ENCODE measurements at places on chromosomes 7 and 10.

GRCh38 chr7:121084256-121084655 is 95.7 kb downstream of the CPED1 start:
- no peak for DNase-seq

DNA sequence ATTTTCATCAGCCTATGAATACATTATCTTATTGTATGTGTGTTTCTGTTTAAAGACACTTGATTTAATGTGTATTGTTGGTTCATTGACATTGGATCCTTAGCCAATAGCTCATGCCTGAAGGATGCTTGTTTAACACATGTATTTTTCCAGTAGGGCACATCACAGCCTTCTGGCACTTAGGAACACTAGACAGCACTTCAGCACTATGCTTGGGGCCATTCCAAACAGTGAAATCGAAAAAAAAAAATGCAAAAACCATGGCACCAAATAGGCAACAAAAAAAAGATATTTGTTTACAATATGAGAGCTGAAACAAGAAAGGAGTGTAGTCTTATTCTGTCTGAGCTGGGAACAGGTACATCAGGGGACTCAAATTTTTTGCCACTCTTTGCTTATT is 262.8 kb downstream of the SLC25A13 start:
- DNase-seq: peak; percentile 88

DNA sequence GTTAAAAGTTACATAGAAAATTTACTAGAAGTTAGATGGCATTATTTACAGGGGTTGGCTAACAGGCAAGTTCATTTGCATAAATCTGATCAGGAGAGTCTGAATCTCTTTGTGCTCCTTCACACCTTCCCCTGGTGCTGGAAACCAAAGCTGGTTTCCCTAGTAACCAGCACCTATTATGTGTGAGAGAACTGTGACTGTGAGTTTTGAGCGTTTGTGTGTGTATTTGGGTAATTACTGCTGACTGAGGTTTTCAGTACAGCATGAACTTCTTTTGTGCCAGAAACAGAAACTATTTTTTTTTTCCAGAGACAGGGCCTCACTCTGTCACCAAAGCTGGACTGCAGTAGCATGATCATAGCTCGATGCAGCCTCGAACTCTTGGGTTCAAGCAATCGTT is 10.3 kb upstream of the IFIT1B start:
- no peak for DNase-seq

- DNase-seq: no peak
These were observed 6.4 kb downstream of the SPOCK2 start for GRCh38 chr10:72081772-72082590.

- no peak for DNase-seq
These were observed 19.8 kb upstream of the NUP205 start for GRCh38 chr7:135537905-135538304.

GRCh38 chr10:113017376-113017775 is 67.3 kb downstream of the TCF7L2 start:
- no peak for DNase-seq

DNA sequence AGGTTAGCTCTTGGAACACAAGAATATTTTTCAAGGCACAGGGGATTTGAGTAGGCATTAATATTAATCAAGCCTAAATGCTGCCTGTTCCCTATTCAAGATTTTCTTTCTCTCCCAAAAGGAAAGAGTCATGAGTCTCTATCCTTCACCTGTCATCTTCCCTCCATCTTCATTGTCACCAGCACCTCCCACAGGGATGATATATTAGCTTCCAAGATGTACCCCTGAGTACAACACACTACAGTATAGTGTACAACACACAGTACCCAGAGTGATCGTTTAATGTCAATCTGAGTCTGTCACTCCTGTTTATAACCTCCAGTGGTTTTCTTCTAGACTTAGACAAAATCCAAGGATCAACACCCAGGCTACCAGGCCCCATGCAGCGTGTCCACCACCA is 50.1 kb downstream of the FAM13C start:
- no peak for DNase-seq

DNA sequence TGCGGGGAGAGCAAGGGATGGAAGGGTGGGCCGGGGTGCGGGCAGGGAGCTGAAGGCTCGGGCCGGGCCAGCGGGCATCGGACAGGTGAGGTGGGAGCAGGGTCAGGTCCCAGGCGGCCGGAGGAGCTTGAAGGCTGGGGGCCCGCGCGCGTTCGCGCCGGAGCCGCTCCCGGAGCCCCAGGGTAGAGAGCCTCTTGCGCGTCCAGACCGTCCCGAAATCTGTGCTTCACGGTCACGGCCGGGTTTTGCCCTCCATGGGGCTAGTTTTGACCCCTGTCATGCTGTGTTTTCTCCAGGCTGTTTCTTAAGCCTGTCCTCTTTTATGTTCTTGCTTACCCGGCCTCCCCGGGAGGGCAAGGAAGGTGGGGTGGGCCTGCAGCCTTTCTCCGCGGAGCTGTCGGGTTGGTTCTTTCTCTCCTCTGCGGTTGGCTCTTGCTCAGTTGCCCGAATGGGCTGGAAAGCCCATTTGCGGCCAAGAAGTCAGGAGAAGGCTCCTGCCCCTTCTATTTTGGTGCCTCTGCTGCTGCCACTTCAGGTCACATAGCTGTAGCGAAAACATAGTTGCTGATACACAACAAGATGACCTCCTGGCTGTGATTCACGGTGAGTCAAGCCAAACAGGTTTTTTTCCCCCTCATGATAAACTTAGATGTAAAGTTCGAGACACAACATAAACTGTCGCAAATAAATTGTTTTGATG is 650 bp downstream of the UBE2D1 start:
- no peak for DNase-seq

GRCh38 chr10:133022776-133023100 is 65.0 kb upstream of the ADGRA1 start:
- no peak for DNase-seq

DNA sequence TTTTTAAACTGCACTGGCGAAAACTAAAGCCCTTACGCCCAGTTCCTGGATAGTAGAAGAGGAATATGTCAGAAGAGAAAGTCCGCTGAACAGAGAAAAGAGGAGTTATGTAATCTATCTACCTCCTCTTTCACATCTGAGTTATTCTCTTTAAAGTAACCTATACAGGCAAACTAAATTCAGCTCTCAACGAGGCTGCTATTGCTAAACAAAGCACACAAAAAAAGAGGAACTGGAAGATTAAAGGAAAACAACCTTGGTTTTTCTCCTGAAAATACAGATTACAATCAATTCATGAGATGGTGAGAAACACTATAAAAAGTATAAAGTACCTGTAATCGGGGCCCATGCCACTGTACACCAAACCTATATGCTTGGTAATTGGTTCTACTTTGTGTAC is 5.8 kb downstream of the PSMA2 start:
- DNase-seq: no peak

DNA sequence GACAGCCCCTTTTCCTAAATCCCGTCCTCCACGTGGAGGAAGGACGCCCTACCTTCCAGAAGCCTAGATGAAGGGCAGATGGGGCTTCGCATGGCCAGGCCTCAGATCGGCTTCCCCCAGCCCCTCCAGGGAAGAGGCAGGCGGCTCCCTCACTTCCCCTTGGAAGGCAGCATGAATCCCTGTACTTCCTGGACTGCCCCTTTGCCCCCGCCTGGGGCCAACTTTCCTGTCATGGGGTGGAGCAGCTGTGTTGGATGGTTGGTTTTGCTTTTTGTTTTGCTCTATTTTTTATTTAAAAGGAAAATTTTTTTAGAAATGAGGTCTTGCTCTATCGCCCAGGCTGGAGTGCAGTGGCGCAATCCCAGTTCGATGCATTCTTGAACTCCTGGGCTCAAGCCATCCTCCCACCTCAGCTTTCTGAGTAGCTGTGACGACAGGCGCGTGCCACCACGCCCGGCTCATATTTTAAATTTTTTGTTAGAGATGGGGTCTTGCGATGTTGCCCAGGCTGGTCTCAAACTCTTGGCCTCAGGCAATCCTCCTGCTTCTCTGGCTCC is 27.2 kb downstream of the GTF2IRD1 start:
- DNase-seq: no peak

- peak; percentile 36 for DNase-seq
These were observed 18.1 kb downstream of the FOXP2 start for GRCh38 chr7:114432703-114433102.

- no peak for DNase-seq
These were observed 312.0 kb downstream of the RNLS start for GRCh38 chr10:88270871-88271713.

DNA sequence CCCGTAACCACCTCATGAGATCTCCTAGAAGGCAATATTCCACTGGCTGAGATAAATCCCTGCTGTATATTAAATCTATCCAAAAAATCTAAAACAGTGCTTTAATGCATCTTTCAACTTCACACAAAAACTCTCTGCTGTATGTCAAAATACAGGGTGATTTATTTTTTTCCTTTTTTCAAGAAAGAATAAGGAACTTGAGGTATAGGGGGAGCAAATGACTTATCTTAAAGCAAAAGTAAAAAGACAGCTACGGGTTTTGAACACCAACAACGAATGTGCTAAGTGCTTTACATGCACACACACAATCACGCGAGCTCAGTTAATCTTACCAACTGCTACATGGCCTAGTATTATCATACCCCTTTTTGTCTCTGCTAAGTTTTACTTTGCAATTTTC is 168.9 kb upstream of the PHF14 start:
- no peak for DNase-seq

DNA sequence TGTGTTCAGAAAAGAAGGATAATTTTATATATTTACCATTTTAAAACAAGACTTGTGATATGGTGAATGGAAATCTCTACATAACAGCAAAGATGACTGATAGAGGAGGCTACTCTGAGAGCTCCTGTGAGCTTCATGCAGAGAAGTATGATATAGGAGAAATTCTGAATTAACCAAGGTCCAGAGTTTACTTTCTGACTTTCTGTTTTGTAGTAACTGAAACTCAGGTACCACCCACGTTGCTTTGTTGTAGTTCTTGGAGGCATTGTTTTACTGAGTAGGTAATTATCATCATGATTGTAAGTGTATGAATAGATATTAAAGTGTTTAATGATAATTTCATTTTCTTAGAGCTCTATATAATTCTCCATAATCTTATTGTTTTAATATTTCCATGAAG is 18.0 kb upstream of the SFR1 start:
- DNase-seq: no peak

DNA sequence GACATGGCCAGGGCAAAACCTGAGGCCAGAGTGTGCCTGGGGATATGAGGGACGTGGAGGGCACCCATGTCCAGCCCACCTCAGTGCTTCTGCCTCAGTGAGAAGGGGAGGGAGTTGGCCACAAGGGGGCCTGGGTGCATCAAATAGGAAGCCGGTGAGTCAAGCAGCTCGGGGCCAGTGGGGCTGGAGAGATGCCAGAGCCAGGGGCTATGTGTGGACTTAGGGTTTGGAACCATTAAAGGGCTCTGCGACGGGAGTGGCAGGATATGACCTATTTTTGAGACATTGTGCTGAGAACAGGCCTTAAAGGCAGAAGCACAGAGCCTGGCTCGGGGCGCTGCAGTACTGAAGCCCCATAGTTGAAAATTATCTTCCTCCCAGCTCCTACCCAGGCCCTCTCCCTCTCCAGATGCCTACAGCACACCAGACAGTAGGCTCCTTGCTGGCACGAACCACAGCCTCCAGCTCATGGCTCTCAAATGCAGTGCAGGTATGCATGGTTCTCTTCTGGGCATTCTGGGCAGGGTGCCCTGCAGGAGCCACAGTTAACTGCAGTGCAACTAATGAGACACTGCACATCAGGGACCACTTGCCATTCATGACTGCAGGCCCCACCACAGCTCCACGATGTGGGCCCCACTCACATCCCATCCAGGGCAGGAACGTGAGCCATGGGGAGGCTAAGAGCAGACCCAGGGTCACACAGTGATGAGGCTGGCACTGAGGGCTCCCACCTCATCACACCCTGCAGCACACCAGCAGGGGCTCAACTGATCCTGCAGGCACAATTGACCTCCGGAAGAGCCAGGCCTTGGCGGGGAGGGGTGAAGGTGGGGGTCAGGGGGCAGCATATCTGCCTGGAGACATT is 7.2 kb upstream of the PGAM2 start:
- DNase-seq: no peak

- no peak for DNase-seq
These were observed 177.7 kb upstream of the PRSS1 start for GRCh38 chr7:142571581-142571980.

DNA sequence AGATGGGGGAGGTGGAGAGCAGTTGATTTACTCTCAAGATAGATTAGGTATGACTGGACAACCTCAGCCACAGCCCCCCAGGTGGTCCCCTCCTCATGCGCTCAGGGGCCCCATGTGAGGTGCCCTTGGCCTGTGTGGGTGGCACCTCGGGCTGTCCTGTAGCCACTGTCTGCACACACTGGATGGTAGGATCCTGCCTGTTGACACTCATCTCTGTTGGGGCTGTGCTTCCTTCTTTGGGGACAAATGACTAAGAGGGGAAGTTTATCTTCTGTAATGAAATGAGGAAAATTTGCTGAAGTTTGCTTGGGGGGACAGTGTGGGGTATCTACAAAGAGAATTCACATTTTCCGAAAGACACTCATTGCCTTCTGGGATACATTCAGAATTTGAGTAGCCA is 53.6 kb upstream of the ANTXRL start:
- DNase-seq: no peak

DNA sequence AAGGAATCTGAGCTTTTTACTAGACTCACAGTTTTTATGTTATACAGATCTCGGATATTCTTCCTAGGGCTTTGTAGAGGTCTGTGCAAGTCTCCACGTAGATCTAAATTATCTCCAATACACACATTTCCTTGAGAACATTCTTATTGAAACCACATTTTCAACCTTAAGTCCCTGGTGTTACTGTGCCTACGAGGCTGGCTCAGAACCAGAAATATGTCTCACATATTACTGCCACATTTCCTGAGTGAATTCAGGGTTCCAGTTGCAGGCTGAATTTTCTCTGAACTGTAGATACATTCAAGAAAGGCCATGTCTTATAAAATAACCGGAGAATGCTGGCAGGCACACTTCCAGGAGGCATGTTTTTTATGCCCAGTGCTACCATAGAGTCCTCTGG is 46.5 kb downstream of the INHBA start:
- DNase-seq: no peak

GRCh38 chr7:116552602-116553001 is 27.8 kb downstream of the CAV1 start:
- no peak for DNase-seq
